ENCODE measurements at places on chromosomes 2 and 18.

DNA sequence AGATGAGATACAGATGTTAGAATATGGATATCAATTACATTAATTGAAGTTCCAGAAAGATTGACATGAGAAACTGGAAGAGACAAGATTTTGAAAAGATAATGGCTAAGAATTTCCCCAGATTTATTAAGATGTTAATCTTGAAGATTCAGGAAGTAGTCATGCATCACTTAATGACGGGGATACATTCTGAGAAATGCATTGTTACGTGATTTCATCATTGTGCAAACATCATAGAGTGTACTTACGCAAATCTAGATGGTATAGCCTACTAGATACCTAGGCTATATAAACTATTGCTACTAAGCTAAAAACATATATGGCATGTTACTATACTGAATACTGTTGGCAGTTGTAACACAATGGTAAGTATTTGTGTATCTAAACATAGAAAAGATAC, 6.8 kb upstream of the CHMP3 start:
- no peak for DNase-seq

- no peak for DNase-seq
These were observed 41.5 kb downstream of the ARHGAP25 start for GRCh38 chr2:68776124-68776523.

DNA sequence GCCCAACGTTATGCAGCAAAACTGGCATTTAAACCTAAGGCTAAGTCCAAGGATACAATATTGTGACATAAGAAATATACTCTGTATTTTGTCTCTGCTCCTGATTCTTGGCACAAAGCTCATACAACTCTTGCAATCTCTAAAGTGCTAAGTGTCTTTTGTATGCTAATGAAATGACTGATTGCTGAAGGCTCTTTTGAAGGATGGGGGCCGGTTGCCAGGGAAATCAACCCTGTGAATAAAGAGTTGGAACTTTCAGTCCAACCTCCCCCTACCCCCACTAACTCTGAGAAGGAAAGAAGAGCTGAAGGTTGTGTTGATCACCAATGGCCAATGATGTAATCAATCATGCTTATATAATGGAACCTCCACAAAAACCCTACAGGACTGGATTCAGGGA, 40.3 kb downstream of the SESTD1 start:
- DNase-seq: no peak

- DNase-seq: no peak
These were observed 113.7 kb upstream of the COPS8 start for GRCh38 chr2:236971919-236972381.

DNA sequence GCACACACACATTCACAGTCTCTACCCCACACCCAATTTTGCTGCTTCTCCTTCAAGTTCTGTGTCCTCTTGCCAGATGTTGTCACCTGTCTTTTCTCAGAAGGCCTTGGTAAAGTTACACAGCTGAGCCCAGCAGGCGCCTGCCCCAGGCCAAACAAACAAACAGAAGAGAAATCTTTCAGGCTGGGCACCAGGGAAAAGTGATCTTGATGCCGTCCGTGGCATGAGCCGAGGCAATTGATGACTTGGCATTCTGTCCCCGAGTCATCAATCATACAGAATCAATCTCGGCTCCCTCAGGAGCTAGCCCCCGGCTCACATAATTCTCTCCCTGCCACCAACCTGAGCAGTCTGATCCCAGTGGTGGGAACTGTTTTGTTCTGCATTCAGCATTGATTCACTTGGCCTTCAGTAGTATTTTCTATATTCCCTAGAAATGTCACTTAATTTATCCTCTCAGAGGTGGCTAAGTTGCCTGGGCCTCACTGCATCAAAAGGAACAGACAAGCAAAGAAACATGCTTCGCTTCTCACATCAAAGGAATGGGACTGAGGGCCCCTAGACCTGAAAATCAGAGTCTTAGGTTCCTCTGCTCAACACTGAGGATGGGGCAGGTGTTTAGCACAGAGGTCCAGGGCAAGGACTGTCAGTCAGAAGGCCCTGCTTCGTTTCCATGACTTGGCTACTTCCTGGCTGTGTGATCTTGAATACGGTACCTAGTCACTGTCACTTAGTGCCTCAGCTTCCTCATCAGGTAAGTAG, 278.8 kb upstream of the CELF4 start:
- no peak for DNase-seq

GRCh38 chr18:5948237-5948636, 52.9 kb upstream of the TMEM200C start:
- DNase-seq: no peak

GRCh38 chr2:193315428-193316091, 1120.8 kb upstream of the TMEFF2 start:
- no peak for DNase-seq

DNA sequence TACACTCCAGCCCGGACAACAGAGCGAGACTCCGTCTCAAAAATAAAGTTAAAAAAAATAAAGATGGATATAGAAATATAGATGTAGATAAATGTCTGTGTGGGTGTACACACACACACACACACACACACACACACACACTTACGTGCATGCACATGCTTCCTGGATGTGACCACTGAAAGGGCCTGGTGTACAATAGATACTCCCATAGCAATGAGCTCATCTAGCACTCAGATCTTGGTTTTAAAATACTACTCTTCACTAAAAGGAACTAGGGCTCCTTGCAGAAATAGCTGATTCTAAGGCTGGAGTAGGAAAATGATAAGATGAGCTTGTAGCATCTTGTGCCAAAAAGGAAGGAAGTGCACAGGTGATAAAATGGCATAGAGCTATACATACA, 39.1 kb downstream of the ROCK2 start:
- no peak for DNase-seq

DNA sequence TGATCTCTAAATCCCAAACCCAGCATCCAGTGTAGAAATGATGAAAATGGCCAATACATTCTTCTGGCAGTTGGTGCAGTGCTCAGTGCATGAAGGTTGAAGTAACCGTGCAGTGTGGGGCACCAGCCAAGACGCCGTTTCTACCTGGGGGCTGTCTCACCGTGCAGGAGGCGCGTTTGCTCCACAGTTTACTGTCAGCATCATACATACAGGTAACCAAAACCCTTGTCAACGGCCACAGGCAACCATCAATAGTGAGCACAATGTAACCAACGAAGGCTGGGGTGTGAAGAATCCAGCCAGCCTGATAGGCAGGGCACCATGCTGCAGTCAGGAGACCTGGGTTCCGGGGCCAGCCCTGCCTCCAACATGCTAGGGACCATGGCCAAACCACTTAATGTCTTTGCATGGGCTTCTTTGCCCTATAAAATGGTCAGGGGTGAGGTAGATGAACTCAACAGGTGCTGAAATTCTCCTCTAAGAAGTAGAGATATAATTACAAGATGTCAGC, 127.5 kb upstream of the ID2 start:
- DNase-seq: no peak

GRCh38 chr18:33540392-33540791, 37.6 kb upstream of the ASXL3 start:
- no peak for DNase-seq
